ENCODE measurements at places on chromosomes 1 and 21. TPM values are rescaled to one million over a fixed set of nuclear protein-coding genes. Genes with fewer than 3 reads are reported as not detected.
A peak's percentile ranks its signal among the peaks of the same experiment; 100 is the strongest.

DNA sequence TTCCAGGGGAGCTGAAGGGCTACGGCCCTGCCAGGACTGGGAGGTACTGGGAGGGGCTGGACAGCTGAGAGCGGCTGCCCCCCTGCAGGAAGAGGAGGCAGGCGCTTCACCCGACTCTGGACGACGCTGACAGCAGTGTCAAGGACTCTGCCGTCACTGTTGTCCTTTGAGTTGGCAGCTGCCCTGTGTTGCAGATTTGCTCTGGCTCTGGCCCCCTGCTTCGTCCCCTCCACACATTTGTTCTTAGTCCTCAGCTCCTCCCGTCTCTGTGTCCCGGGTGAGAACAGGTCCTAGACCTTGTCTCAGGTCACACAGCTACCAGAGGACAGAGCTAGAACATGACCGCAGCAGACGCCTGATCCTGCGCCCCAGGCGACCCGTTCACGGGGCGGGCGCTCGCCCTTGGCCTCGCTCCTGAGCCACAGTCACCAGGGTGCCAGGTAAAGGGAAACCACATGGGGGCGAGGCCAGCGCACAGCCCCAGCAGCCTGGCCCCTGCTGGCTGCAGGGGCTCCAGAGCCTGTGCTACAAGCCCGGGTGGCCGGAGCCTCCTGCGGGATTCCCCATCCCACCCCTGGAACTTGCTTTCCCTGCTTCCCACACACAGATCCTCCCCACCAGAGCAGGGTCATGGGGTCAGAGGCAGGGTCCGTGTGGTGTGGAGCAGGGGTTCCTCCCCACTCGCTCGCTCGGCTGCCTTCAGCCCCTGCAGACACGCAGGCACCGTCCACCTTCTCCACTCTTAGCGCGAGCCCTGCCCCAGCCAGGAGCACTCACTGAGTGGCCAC lies 10.7 kb upstream of the NPHP4 start:
- DNase-seq, result no peak

DNA sequence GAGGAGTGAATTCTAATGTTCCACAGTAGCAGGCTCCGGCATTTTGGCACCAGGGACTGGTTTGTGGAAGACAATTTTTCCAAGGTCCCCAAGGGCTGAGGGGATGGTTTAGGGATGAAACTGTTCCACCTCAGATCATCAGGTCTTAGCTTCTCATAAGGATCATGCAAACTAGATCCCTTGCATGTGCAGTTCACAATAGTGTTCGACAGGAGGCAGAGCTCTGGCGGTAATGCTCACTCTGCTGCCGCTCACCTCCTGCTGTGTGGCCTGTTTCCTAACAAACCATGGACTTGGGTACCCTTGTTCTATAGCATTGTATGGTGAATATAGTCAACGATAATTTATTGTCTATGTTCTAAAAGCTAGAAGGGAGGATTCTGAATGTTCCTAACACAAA lies 16.6 kb downstream of the CRNN start:
- peak; percentile 23 for DNase-seq

DNA sequence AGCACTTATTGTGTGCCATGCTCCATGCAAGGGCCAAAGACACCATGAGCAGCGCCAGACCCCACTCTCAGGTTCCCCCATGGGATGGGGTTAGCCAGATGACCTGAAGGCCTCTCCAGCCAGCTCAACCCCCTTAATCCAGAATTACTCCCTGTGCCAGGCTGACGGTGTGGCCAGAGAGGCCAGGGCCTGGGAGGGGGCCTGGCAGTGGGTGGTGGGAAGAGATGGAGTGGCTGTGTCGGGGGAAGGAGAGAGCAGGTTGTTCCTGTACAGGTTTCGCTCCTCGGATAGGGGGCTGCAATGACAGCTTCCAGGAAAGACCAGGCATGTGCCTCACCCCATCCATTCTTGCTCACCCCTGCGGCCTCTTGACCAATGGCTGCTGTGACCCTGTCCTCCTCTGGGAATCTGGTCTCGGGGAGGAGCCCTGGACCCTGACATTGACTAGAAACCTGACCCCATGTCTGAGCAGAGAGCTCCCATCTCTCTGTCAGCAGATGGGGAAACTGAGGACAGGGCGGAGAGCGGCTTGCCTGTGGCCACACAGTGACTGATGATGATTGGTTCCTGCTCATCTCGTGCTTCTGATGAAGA lies 345.3 kb downstream of the MATN1 start:
- DNase-seq, result no peak

GRCh38 chr21:45029948-45030681 lies 44.3 kb upstream of the ADARB1 start:
- DNase-seq, result no peak

DNA sequence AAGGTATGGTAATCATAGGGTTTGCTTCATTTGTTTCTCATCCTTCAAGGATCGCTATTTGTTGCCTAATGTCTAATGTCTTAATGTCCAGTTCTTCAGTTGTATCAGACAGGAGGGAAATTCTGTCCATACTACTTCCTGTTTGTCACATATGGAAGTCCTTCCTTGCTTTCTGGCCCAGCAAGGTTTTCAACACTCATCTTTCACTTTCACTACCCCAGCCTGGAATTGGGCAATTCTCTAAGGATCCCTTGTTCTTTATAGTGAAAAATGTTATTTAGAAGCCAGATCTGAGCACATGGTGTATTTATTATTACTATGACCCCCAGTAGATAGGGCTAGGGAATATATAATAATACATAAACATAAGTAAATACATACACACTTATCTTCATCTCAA lies 50.6 kb upstream of the SLC35A3 start:
- no peak for DNase-seq

DNA sequence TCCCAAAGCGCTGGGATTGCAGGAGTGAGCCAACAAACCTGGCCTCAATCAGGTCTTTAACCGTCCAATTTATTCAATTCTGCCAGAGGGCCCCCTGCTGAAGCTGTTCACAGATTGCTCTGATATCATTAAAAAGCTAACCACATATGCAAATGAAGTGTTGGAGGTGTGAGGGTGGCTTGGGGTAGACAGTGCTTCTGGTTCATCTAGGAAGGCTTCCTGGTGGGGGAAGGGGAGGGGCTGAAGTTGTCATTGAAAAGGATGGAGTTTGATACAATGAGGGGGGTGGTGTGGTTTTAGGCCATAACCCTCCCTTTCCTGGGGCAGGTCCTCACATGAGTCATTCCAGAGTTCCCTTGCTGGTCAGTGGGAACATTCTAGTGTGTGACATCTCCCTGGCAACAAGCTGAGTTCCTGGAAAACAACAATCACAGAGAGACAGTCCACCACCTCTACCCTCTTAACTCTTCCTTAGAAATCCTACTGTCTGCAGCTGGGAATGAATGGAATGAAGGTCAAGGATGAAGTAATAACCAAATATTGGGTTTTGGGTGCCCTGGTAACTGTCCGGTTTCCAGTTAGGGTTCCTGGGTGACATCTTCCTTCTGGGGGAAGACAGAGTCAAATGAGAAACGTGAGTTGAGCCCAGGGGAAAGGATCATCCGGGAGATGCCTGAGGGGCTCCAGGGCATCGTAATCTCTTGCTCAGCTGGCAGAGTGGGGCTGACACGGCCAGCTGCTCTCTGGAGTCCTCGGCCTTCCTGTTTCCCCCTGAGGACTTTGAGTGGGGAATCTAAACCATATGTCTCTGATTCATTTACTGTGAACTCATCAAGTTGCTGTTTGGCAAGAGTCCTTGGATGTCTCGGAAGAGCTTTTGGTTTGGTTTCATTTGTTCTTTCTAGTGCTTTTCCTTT lies 32.2 kb downstream of the BATF3 start:
- peak; percentile 91 for DNase-seq

DNA sequence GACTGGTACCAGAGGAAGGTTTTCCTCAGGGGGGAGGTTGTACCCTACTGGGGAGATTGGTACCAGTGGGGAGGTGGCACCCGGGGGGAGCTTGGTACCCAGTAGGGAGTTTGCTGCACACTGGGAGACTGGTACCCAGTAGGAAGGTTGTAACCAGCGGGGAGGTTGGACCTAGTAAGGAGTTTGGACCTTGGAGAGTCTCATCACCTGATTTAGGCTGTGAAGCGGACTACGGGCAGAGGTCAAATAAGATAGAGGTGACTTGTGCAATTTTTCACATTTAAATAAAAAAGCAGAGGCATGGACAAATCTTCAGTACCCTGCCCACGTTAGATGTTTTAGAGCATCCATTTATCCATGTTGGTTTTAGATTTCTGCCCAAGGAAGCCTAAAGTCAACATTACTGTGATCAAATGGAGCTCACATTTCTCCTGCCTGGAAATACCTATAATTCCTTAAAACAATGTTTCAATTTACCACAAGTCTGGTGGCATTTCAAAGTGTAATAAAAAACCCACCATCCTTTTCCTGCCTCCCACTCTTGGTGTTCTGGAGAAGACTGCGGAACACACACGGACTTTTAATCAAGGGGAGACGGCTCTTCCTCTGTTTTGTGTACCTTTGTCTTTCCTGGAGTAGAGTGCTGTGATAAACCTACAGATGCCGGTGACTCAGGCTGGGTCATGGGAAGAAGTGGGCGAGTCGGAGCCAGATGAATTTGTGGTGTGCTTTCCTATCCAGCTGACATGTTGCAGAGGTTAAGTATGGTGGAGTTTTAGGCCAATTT lies 36.2 kb upstream of the MRPS6 start:
- DNase-seq, result peak; percentile 81

GRCh38 chr1:57599236-57599994 lies 175.6 kb upstream of the DAB1 start:
- DNase-seq, result no peak

GRCh38 chr1:20665726-20666125 lies 4.6 kb upstream of the DDOST start:
- DNase-seq, result no peak

GRCh38 chr1:39003794-39004193 lies 12.7 kb downstream of the AKIRIN1 start:
- no peak for DNase-seq

GRCh38 chr1:116207126-116207735 lies 96.0 kb downstream of the MAB21L3 start:
- DNase-seq, result no peak

GRCh38 chr1:239892602-239893001 lies 199.1 kb upstream of the FMN2 start:
- no peak for DNase-seq

DNA sequence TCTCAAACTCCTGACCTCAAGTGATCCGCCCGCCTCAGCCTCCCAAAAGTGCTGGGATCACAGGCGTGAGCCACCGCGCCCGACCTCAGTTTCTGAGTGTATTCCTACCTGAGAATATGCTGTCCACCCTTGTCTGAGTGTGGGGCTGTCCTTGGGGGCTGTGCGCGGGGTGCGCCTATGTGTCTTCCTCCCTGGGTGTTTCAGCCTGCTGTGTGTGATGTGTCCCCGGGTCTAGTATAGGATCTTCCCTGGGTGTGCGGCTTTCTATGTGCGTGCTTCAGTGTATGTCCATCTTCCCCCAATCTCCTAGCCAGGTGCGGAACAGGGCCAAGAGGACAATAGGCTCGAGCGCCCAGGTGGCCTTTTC lies 8.3 kb upstream of the ID3 start:
- no peak for DNase-seq

GRCh38 chr1:234216116-234216703 lies 157.0 kb upstream of the COA6 start:
- no peak for DNase-seq

DNA sequence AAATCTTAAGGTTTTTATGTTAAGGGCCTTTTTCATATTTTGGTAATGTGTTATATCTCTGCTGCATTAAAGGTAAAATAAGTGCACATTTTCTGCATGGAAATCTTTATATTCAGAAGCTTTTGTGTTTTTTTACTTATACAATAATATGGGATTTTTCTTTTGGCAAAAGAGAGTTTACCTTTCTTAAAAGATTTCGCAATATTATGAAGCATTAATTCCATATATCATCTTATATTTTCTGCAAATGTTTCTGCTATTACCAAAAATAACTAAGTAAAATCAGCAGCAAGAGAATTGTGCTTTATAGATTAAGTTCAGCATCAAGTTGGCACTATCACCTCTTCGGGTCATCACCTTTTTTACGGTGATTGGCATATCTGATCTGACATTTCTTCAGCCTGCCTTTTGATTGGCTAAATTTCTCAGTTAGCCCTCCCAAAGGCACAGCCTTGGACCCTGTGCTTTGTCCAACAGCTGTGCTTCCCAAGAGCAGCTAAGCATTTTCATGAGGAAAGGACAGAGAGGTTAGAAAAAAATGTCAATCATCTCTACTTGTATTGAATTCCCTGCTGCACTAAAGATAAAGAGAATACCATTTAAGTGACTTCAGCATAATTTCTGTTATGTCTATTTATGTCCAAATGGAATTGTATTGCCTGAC lies 767.1 kb upstream of the PRMT6 start:
- DNase-seq, result no peak

GRCh38 chr1:85219853-85220610 lies 19.2 kb upstream of the SYDE2 start:
- no peak for DNase-seq

Gene ADAM30
- not detected for total RNA-seq

Gene SEMA6C
- 0.80 TPM for total RNA-seq

Gene MPZ
- total RNA-seq, result 1.4 TPM

Gene PRCC
- 122 TPM for total RNA-seq

Gene AMIGO1
- total RNA-seq, result 2.0 TPM

Gene PTPN7
- total RNA-seq, result not detected

Gene DNASE2B
- total RNA-seq, result not detected
